Adipocyte (in vitro differentiated cells): ENCODE measurements at places on chromosomes 2 and 18.

DNA sequence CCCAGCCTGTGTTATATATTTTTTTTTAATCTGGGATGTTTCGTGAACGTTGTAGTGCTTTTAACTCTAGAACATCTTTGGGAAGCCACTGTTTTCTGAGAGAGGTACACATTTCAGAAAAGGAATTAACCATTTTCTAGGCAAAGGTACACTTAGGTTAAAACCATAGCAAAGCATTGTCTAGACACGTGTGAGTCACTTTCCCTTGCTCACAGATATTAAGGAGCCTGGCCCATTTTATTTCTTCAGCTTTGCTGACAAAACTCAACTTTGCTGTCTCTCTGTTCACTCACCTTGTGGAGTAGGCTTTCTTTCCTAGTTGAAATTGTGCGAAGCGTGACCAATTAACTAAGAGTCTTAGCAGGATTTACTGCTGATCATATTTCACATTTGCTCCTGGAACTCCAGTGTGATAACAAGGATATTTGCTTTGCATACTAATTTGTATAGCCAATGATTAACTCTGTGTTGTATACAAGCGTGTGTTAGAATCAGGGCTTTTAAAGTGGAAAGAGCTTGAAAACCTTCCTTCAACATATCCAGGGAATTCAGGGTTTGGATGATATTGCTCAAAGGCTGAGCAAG lies 215.0 kb upstream of the AGAP1 start:
- no peak for DNase-seq

- DNase-seq: no peak
Observed at GRCh38 chr2:119522671-119523070, 1.6 kb downstream of the SCTR start.

GRCh38 chr2:225317186-225317585 lies 82.3 kb upstream of the NYAP2 start:
- DNase-seq: no peak

- no peak for DNase-seq
Observed at GRCh38 chr2:15623898-15624541, 32.4 kb downstream of the DDX1 start.

- peak; percentile 63 for DNase-seq
Observed at GRCh38 chr2:178280244-178280852, 86.0 kb downstream of the OSBPL6 start.

- DNase-seq: peak; percentile 57
Observed at GRCh38 chr2:208315081-208315788, 49.2 kb downstream of the PIKFYVE start.

- no peak for DNase-seq
Observed at GRCh38 chr2:225867071-225867470, 467.6 kb downstream of the NYAP2 start.

DNA sequence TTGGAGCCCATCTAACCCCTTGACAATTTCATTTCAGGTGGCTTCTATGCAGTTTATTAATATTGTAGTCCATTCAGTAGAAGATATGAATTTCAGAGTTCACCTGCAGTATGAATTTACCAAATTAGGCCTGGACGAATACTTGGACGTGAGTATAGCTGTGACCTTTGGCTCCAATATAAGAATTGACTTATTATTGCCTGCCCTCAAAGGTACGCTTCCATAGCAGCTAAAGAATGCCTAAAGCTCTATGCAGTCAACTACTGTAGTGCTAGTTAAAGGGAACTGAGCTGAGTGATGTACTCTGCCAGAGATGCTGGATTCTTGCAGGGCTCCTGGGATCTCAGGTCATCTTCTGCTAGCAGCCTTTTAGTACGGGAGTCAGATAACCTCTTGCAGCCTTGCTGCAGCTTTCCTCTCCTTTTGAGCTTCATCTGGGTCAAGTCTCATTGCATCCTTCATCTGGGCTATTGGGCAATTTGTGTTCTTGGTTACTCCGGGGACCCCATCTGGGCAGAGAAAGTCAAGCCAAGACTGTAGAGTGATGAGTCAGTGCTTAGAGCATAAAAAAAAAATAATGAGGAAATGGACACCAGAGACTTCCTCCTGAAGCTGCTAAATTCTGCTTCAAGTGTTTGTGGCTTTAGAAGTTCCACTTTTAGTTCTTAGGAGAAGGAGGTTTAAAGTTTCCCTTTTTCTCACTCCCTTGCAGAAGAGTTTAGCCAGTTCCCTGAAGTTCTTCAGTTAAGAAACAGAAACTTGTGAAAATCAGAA lies 105.6 kb downstream of the PRPF40A start:
- peak; percentile 87 for DNase-seq

GRCh38 chr2:196054631-196055030 lies 14.0 kb downstream of the DNAH7 start:
- no peak for DNase-seq

DNA sequence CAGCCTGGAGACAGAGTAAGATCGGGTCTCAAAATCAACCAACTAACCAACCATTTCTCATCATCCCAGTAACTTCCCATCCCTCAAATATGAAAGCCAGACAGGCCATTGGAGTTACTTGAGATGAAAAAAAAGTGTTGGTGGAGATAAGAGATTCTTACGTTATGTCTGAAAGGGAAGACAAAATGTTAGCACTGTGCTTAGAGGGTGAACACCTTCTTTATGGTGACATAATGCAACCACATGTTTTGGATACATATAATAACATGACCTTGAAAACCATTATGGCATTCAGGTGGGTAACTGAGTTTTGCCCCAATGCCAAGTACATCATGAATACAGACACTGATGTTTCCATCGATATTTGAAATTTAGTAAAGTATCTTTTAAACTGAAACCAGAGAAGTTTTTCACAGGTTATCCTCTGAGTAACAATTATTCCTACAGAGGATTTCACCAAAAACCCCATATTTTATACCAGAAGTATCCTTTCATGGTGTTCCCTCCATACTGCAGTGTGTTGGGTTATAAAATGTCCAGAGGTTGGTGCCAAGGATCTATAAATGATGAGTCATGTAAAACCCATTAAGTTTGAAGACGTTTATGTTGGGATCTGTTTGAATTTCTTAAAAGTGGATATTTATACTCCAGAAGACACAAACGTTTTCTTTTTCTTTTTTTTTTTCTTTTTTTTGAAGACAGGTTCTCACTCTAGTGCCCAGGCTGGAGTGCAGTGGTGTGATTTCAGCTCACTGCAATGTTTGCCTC lies 45.5 kb downstream of the AAK1 start:
- DNase-seq: no peak

GRCh38 chr18:63869374-63869773 lies 18.1 kb upstream of the SERPINB2 start:
- DNase-seq: no peak
